ENCODE measurements at places on chromosomes 6 and 20.
A peak's percentile ranks its signal among the peaks of the same experiment; 100 is the strongest.

- no peak for DNase-seq
These were observed 11.9 kb upstream of the CNR1 start for GRCh38 chr6:88177961-88178464.

GRCh38 chr6:37693079-37693478 is 4.6 kb downstream of the MDGA1 start:
- DNase-seq, result no peak

DNA sequence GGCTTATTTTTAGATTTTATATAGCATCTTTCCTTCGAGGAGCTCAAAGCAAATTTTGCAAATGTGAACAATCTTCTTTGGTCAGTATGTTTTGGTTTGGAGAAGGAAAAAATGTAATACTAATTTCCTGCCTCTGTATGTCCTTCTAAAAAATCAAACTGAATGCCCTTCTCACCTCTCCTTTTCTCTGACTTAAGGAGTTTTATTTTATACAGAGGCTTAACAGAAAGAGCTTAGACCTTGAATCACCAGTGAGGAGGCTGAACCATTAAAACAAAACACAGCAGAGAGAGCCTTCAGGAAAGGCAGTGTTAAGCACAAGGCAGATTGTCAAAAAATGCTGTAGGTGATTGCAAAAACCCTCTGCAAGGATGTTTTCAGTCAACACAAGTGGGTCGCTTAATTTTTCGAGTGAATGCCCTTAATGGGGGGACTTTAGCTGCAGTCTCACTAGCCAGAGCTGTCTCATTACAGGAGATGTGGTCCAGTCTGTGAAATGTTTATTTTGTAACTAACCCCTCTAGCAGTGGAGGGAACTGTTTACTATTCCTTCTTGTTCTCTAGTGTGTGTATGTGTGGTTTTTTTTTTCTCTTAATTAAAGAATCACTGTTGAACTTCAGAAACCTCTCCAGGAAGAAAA is 481.3 kb upstream of the CITED2 start:
- no peak for DNase-seq

DNA sequence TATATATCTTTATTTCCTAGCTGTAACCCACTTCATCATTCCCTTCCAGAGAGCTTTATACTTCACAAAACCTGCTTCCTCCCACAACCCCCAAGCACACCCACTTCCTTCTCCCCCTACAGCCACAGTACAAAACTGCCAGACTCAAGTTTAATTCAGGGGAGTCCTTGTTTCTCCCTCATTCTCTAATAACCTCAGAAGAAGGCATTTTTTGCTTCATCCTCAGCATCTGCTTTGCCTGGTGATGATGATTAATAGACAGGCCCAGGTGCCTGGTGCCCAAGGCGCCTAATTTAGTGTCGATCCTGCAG is 414.3 kb downstream of the KIF16B start:
- DNase-seq, result no peak

DNA sequence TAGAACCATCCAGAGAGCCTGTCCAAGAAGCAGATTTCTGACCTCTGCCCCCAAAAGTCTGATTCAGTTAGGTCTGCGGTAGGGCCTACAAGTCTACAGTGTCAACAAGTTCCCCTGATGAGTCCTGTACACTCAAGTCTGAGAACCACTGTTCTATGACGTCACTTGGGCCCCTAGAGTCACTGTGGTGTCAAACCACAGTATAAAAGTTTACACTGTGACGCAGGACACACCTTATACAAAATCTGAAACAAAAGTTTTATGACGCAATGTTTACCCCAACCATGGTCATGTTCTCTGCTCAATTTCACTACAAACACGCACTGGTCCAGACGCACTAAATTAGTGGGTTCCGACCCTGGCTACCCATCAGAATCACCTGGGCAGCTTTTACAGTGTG is 17.9 kb downstream of the SLA2 start:
- no peak for DNase-seq

GRCh38 chr6:3966426-3966825 is 112.5 kb downstream of the FAM217A start:
- no peak for DNase-seq

DNA sequence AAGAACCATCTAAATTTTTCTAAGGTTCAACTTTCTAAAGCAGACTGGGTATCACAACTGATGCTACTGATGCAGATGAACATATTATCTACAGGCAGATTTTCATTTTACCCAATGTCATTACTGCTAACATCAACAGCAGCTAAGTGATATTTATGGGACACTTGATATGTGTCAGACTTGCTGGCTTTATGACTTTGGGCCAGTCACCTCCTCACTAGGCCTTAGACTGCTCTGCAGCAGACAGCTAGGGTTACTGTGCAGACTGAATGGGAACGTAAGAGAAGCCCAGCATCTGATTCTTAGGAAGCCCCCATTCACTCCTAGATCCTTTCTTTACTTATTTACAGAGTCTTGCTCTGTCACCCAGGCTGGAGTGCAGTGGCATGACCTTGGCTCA is 66.2 kb downstream of the MYH7B start:
- no peak for DNase-seq

- no peak for DNase-seq
These were observed 4.6 kb upstream of the SFT2D1 start for GRCh38 chr6:166346965-166347364.

DNA sequence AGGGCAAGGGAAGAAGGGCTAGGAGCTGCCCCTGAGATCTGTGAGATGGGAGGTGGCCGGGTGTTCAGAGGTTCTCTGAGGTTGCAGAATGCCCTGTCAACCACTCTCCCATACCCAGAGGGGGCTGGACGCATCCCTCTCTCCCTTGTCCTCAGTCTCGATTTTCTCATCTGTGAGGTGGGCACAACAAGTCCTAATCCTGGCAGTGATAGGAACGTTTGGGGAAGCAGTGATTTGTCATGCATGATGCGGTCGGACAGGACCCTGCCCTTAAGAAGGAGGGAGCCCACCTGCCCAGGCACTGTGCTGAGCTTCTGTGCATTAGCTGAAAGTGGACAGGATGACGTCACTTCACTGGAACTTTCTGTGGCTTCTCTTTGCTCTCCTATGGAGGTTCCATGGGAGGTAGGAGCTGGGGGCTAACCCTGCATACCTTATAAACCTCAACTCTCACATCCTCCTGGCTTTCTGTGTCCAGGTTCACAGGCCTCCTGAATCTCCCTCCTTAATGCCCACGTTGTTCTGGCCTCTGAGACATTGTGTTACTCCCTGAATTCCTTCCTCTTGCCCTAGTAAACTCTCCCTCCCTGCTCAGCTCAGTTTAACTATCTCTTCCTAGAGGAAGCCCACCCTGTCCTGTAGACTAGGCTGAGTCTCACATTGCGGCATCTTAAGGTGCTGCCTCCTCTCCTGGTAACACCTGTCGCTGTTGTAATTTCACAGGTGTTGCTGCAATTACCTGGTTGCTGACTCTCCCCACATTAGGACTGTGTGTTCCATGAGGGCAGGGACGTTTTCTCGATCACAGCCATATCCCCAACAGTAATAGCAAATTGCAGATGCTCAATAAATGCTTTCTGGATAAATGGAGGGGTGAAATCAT is 30.1 kb upstream of the CSNK2A1 start:
- no peak for DNase-seq

- no peak for DNase-seq
These were observed 10.1 kb upstream of the HAO1 start for GRCh38 chr20:7950387-7950786.

DNA sequence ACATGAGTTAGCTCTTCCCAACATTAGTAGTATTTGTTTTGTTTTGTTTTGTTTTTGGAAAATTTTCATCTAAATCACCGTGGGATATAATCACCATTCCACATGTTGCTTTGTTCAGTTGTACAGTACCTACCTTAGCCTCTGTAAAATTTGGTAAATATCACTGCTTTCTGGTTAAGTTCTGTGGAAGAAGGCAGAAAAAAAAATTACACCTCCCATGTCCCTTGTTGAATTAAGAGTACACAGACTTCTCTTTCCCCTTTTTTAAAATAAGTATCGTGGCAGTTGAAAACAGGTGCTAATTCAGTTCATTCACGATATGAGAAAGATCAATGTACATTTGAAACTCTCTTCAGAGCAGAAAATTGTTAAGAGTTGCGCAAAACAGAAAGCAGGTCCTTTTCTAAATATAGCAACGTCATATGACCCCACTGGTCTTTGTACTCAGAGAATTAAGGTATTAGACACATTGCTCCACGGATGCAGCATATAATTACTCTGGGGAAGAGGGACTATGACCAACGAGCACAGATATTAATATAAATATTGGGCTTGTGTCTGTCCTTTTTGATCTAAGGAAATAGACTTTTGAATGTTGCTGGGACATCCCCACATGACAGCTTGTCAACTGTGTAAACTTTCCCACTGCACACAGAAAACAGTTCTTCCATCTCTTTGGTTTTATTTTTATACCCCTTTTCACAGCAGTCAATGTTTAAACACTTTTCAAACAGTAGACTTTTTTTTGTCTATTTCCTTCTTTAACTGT is 58.6 kb upstream of the ZNF217 start:
- peak; percentile 66 for DNase-seq

- DNase-seq, result no peak
These were observed 276.5 kb upstream of the CITED2 start for GRCh38 chr6:139650941-139651340.

- no peak for DNase-seq
These were observed 221.0 kb downstream of the NFATC2 start for GRCh38 chr20:51321343-51322163.

DNA sequence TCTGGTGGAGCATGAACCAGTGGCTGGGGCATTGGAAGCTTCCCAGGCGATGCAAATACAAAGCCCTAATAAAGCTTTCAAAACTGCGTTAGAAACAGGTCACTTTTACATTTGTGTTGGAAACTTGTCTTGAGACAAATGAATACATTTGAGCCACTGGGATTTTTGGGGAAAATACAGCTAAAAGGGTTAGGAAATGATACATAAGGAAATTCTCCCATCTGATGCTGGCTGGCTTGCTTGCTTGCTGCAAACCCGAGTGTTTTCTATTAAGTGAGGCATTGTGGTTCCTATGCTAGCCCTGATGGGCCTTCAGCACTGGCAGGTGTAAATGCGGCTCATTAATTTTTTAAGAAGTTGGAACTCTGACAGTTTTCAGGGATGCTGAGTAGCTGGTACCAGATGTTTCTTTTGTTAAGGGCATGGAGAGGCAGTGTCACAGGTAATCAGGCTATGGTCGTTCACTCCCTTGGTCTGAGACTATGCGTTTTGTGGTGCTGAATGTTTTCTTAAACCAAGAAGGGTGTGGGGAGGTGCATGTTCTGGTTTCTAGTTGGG is 35.2 kb downstream of the RREB1 start:
- no peak for DNase-seq

- DNase-seq, result no peak
These were observed 580.7 kb upstream of the GJE1 start for GRCh38 chr6:141552031-141552430.

DNA sequence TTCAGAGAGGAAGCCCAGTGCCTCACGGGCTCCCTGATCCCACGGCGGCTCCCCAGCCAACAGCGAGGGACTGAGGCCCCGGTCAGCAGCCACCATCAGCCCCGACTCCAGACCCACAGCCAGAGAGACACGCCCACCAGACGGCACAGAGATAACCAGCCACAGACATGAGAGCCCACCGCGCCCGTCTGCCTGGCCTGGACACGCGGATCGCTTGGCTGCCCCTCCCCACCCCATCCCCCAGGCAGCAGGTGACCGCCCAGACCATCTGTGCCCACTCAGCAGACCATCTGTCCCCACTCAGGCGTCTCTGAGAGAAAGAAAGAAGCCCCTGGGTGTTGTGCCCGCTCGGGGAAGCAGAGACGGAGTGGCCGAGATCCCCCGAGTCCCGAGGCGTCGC is 55.5 kb upstream of the CHRNA4 start:
- no peak for DNase-seq

- no peak for DNase-seq
These were observed 23.5 kb downstream of the CARMIL1 start for GRCh38 chr6:25302677-25303128.

- no peak for DNase-seq
These were observed 122.6 kb downstream of the OPRM1 start for GRCh38 chr6:154161689-154162088.

DNA sequence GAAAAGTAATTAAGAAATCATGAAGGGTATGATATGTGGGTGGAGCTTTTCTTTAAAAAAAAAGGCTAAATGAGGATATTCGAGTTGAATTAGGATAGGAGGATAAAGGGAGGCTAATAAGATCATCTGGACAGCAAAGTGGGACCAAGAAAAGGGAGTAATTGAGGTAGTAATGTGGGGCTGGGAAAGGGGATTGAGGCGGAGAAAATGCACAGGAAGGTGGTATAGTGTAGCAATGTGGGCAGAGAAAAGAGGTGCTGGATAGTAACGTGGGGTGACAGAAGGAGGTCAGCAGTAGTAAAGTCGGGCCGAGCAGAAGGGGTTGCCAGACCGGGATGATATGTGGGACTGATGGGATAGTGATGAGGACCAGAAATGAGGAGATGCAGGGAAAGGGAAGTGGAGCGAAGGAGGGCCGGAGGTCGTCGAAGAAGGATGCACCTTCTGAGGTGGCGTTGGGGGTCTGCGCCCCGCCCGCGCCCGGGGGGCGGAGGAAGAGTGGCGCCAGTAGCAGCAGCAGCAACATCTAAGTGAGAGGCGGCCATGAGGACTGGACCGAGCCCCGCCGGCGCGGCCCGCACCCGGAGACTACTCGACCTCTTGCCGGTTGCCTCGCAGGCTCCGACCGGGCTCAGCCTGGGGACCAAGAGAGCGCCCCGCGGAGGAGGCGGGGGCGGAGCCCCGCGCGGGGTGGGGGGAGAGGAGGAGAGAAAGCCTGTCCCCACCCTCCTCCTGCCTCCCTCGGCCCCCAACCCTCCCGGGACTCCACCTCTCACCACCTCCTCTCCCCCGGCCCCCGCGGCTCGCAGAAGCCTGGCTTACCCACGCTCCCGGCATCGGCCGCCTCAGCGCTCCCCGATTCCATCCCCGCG is 887 bp downstream of the GABBR1 start:
- no peak for DNase-seq

- no peak for DNase-seq
These were observed 519.2 kb downstream of the UTRN start for GRCh38 chr6:144804246-144804790.

GRCh38 chr6:133833949-133834359 is 55.0 kb upstream of the TCF21 start:
- DNase-seq, result no peak

DNA sequence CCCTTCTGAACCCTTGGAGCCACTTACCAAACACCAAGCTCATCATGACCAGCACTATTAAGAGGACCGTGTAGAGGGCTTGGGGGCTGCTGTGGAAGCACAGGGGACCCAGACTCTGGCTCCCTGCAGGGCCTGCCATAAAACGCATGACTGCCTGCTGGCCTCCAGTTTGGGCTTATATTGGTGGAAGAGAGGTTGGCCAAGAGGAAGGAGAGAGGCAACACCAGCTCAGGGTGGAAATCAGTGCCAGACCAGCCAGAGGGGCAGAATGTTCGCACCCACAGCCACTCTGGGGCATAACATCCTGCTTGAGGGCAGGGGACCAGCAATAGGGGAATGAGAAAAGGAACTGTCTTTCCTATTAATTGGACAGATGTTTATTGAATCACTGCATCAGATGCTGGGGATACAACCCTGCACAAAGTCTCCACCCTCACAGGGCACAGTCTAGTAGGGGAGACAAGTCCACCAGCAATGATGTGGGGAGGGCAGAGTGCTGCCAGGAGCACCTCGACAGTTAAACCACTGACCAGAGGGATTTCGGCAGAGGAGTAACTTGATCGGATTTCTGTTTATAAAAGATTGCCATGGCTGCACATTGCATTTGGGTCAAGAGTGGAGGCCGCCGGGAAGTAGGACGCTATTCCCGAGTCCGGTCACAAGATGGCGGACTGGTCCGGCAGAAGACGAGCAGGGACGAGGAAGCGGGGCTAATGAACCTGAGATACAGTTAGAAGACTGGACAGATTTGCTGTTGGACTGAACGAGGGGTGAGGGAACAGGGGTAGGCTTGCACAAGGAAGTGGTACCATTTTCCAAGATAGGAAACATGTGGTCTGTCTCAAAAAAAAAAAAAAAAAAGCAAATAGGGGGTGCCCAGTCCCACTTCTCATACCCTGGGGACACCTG is at the start of gene LY6G5C:
Gene LY6G5C, minus strand, starts transcription at position 842 of the 909 bp plus-strand sequence. Its CDS starts 694 bp downstream, at position 148.
- peak; percentile 78 for DNase-seq
